GM18507 (cell line): ENCODE measurements at places on chromosomes 5 and 9.

DNA sequence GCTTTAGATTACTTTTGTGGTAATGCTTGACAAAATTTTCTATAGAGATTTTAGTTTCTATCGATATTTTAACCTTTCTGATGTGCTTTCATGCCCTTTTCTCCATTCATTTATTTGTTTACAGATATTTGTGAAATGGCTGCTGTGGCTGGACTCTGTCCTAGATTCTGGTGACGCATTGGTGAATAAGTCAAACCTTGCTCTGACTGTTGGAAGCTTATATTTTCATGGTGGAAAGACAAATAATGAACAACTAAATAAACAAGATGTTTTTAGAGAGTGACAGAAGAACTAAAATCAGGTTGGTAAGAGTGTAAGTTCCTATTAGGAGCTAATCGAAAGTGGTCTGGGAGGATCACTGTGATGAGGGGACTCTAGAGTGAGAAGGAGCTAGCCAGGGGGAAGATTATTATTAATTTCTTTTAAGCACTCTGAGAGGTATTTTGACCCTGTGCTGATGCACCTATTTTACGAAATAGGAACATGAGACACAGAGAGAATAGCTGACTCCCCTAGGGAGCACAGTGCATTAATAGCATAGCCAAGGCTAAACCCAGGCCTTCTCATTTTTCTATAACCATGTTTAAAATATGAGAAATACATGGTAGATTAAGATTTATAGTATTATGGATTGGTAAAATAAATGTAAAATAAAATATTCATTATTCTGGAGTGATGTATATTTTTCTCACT, 411.9 kb upstream of the ARRDC3 start:
- no peak for DNase-seq

DNA sequence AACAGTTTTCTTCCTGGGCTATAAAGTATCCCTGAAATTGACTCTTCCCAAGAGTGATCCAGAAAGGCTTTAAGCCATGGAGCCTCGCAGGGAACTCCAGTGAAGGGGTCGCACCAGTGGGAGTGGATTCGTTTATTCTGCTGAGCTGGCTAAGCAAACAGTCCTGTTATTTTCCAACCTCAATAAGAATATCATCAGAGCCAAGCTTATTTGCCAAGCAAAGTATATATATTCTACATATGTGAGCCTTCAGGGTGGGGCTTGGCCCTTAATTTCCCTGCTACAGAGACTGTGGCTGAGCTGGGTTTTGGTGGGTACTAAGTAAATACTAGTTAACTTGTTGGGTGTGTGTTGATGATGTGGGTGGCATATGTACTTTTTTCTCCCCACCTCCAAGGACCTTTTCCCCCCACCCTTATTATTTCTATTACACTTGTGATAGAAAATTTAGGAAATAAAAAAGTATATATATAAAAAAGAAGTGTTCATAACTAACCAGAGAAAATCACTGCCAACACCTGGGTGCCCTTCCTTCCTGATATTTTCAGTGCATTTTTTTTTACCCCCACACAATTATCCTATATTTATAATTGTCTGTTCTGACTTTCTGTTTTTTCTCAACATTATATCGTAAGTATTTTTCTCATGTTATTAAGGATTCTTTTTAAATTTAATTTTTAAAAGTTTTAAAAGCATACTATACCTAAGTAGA, 5.3 kb downstream of the GSN start:
- DNase-seq = no peak

- DNase-seq = no peak
Measured at GRCh38 chr5:12330381-12330780, 426.1 kb upstream of the CTNND2 start.

- DNase-seq = no peak
Measured at GRCh38 chr5:36573438-36573837, 33.0 kb upstream of the SLC1A3 start.

DNA sequence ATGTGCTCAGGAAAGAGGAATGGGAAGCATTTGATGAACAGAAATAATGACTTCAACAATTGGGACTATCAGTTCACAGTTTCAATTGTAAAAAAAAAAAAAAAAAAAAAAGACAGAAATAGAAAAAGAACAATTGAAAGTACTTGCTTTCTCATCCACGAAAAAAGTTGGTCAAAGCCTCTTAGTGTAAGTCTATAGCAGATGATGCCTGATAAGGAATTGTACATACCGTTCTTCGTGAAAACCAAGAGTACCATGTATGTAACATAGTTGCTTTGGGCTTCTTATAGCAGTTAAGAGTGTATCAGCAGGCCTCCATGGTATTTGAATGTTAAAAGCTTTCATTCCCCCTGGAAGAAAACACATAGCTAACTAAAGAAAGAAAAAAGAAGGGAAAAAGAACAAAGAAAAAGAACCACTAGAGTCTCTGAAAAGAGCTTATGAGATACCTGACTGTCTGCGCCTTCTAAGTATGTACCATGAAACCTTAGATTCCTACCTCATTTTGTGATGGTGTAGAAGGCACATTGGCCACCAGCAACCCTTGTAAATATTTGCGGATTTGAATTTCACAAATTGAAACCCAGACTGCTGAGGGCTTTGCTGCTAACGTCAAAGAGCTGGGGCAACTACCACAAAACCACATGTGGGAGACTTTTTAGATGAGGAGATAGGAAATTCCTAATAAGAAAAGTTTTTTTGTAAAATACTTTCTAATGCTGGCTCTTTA, 75.2 kb downstream of the TMC1 start:
- DNase-seq = no peak

DNA sequence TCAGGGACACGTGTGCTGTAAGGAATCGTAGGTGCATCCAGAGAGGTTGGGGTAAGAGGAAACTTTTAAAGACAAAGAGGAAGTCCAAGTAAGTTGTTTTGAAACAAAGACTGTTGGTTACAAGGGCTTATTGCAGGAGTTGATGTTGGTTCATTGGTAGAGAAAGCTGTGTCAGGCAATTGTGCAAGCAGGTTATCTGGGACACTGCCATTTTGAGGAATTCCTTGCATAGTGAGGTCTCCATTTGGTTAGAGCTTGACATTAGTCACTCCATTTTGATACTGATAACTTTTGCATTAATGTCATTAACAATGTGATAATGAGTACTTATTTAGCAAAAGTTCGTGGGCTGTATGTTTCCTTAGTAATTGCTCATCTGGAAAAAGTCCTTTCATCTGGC, 24.9 kb downstream of the CNOT6 start:
- DNase-seq = no peak

- no peak for DNase-seq
Measured at GRCh38 chr9:129487658-129488483, 133.0 kb downstream of the C9orf50 start.

DNA sequence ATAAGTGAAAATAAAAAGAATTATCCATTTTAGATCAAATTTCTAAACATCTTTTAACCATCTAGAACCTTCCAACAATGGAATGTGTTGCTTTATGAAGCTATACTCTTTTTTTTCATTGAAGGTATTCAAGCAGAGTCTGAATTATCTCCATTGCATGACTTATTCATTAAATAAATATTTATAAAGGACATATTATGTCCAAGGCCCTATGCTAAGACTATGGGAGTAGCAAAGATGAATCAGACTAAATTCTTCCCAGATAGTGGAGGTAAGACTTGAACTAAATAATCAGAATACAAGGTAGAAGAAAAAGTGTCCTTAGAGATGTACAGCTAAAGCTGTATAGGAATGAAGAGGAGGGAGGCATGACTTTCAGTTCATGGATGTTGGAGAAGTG, 215.5 kb upstream of the RGMB start:
- no peak for DNase-seq

DNA sequence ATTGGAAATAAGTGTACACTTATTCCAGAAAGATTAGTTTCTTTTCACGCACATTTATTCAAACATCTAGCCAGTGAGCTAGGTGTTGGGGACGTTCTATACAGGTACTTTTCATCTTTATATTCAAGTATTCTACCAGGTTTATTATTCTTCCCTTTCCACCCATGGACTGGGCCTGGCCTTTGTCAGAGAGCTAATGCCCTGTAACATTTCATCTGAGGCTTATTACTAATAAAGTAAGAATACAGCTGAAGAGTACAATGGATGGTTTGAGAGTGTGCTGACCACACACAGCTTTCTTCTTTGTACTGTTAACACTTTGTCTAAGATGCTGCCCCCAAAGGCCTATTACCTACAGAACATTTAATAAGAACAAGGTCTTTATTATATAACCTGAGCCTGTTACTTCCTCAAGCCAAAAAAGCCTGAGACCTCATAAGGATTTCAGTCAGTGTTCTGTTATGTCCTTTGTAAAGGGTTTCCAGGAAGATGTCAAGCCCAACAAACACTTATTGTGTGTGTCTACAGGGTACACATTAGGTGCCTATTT, 93.5 kb downstream of the ZNF608 start:
- DNase-seq = no peak

DNA sequence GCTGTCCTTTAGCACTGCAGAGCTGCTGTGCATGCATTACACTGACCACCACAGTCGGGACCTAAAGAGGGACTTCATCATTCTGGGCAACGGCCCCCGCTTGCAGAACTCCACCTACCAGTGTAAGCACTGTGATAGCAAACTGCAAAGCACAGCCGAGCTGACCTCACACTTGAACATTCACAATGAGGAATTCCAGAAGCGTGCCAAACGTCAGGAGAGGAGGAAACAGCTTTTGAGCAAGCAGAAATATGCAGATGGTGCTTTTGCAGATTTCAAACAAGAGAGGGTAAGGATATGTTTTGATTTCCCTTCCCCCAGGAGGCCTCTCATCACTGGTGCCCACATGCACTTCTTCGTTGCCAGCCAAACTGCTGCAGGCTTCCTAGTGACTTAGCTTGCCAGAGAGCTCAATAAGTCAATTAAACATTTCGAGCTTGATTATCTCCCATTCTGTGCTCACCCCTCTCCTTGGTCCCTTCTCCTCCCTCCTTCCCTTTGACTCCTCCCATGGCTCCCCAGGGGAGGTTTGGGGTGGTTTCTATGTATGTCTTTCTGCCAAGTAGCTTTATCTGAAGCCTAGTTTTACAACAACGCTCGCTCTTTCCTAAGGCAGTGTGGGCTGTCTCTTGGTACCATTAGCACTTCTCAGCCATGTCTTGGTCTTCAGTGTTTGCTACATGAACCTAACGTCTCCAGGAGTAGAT, 66.7 kb downstream of the ZNF462 start:
- DNase-seq = no peak

- no peak for DNase-seq
Measured at GRCh38 chr5:178312880-178313282, 80.3 kb upstream of the PHYKPL start.

GRCh38 chr9:126953041-126953809, 38.6 kb downstream of the RALGPS1 start:
- no peak for DNase-seq

- no peak for DNase-seq
Measured at GRCh38 chr9:134547161-134548100, 94.2 kb upstream of the COL5A1 start.

DNA sequence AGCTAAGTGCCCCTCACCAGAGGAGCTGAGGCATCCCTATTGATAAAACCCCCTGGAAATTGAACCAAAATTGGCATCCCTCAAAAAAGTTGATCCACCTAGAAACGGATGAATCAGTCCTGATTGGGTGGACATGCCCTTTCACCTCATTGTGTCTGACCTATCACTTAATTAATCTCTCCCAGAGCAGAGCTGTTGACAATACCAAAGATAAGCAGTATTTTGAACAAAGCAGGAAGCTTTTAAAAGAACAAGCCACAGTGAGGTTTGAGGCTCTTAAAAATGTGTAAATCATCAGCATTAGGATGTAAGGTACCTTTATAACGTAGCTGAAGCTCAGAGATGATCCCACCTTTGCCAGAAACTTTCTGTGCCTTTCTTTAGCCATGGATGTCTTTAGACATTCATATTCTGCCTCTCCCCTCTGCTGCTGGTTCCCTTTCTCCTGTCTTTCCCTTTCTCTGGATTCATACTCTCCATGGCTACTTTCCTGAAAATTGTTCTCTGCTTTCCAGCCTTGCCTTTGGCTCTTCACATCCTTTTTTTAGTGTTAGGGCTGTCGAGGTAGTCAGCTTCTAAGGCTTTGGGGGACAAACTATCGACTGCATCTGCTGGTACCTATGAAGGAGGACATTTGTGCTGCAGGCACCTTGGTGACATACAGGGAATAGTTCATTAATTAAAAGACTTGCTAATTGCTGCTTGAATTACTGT, 7.8 kb upstream of the LHX2 start:
- DNase-seq = no peak

DNA sequence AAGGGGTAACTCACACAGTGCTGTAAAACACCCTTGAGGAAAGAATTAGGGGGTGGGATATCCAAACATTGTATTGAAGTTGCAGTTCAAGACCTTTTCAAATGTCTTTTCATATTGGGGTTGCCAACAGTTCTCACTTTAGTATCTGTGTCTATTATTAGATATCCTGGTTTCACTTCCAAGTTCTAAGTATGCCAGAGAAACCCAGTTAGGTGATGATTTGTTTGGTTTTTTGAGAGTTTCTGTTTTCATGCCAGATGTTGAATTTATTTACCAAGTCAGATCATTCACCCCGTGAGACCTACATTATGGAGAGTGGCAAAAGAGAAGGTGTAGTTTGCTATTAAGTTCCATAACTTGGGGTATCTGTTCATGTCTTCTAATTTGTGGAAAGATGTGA, 64.5 kb downstream of the C9orf152 start:
- no peak for DNase-seq

GRCh38 chr9:38176251-38176650, 107.2 kb upstream of the SHB start:
- no peak for DNase-seq

DNA sequence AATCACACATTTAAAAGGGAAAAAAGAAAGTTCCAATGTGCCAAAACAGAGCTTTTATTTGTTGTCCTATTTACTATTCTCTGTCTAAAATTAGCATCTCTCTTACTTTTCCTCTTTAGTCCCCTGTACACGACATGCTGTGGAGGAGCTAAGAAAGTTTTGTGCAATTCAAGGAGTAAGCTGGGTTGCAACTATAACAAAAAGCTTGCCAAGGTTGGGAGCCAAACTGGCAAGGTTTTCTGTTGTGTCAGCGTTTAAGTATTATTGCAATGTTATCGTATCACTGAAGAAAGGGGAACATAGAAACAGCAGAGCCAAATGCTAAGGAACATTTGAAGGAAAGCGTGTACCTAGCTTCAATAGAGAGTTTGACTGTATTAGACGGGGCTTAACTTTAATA, 680.8 kb downstream of the CETN3 start:
- no peak for DNase-seq

DNA sequence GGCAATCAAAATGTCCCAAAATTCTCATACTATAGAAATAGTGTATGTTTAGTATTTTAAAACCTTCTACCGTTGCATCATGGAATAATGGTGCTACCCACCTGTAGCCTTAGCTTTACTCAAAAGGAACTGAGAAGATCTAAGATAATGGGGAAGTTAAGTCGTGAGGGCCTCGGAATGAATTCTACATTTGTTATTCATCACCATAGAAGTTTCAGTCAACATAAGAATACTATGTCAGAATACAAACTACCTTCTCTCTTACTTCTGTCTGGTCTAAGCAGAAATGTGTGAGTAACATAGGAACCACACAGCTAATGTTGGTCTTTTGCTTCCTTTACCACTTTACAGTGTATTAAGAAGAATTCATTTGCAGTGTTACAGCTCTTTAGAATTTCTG, 43.2 kb downstream of the RFK start:
- DNase-seq = no peak

GRCh38 chr9:105971986-105972385, 277.6 kb downstream of the TMEM38B start:
- DNase-seq = no peak

GRCh38 chr5:5505815-5506214, 83.3 kb downstream of the ICE1 start:
- DNase-seq = no peak

- DNase-seq = no peak
Measured at GRCh38 chr5:84306601-84307000, 78.1 kb downstream of the EDIL3 start.

GRCh38 chr5:15009420-15009819, 137.8 kb upstream of the ANKH start:
- DNase-seq = no peak
